ENCODE measurements at places on chromosomes 7 and 10.

DNA sequence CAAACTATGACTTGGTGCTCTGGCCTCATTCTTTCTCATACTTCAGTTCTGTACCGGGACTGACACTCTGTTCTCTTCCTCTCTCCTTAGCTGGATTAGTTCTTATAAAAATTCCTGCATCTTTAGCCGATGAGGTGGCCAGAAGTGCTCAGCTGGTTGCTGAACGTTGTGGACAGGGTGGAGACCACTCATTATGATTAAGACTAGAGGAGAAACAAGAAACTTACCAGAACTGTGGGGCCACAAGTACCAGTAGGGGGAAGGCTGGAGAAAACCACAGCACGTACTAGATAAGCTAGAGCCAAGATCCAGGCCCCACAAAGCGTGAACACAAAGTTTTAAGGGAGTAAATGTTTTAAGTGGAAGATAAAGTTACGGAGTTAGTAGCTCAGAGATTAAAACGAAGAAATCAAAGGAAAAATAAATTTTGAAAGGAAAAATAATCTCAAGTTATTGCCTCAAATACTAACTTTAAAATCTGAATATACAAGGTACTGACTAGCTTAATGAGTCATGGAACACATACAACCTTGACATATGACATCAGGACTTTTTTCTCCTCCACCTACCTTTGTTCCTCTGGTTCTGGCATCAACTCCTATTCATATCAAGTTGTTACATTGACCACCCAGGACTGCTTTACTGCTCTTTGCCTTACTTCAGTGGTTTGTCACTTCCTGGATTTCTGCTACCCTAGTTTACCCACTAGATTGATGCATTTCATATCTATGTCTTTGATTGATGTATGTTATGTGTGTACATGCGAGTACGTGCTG is 469.0 kb downstream of the TFEC start:
- no peak for DNase-seq

- DNase-seq = no peak
Measured at GRCh38 chr10:11373717-11374171, 237.7 kb downstream of the USP6NL start.

DNA sequence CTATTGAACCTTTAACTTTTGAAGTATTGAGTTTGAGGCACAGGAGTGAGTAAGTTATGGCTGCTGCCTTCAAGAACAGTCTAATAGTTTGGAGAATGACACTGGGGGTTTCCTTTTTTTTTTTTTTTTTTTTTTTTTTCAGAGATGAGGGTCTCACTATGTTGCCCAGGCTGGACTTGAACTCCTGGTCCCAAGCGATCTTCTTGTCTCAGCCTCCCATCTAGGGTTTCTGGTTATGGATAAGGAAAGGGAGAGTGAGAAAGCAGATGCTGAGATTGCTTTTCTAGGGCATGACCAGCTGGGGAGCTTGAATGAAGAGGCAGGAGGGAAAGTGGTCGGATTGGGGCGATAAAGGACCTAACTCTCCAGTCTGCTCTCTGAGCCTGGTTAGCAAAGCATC is 59.9 kb upstream of the BTRC start:
- no peak for DNase-seq

DNA sequence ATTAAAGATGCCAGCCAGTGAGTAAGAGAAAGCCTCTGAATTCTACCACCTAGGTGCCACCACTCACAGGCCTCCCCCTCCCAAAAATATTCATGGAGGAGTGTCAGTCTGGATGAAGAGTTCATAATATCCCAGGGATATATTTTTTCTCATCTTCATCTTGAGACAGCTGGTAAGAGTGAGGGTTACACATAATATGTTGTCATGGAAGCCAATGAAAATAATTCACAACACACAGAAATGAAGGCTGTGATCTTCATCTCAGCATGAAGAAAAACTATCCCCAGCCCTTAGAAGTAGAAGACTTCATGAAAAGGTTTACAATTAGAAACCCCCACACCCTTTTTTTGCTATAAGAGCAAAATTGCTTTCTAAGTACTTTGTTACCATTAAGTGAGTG is 175.6 kb downstream of the DNAH11 start:
- no peak for DNase-seq

- no peak for DNase-seq
Measured at GRCh38 chr7:120919466-120919865, 31.1 kb upstream of the ING3 start.

DNA sequence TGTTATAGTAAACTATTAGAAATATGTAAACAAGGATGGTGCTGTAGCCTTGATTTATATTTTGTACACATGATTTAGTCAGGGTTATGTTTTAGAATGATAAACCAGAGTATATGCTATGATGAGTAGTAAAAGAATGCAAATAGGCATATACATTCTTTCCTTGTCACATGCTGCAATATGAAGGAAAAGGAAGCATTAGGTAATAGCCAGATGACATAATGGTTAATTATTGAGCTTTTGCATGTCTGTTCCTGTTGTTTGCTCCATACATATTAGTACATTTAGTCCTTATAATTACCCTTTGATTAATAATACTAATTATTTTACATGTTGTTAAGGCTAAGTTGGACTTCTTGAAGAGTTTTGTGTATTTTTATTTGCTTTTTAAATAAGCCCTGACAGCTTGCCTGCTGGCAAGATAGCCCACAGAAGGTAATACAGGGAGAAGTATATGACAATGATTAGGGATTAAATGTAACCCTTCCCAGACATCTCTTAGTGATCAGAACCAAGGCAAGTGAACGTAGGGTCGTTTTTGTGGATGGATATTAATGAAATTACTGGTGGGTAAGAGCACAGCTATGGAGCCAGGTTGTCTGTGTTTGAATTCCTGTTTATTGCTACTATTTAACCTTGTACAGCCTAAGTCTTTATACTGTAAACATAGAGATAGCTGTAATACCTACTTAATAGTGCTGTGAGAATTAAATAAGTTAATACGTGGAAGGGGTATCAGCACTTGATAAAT is 68.4 kb downstream of the PHTF2 start:
- no peak for DNase-seq
